ENCODE measurements at places on chromosomes 3 and 15.

GRCh38 chr3:37103103-37103808 is 71.1 kb downstream of the LRRFIP2 start:
- no peak for DNase-seq

- DNase-seq: peak; percentile 72
Observed at GRCh38 chr15:83278191-83278590, 6.3 kb downstream of the BNC1 start.

DNA sequence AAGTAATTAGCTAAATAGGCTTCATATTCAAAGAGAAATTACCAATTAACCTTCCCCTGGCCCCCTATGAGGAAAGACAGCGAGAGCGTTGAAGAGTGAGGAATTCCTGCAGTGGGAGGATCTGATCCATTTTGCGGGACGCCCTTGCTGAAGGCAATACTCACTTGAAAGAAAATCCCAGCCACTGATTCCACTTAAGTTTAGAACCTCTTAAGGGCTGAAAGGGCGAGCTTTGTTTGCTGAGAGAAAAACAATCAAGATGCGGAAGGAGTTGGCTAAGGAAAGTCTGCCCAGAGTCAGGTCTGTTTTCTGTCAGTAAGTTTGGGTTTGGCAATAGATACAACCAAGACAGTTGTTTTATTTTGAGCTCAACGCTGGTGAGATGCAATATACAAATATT is 102.8 kb upstream of the GBE1 start:
- DNase-seq: no peak

GRCh38 chr3:141440942-141441341 is 45.9 kb upstream of the RASA2 start:
- DNase-seq: no peak

DNA sequence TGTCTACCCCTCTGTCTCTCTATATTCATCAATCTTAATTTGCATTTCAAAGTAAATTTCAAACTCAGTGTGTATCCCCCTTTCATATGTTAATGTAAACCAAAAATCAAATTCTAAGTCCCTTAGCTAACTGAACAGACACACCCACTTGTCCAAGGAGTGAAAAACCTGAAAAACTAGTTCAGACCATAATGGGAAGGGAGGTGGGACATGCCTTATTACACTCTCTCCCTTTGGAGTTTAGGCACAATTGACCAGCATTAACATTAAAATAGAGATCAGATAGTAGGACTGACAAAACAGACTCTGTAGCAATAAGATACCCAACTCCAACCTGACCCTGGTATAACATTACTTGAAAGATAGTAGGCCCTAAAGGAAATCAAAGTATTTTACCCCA is 247.7 kb upstream of the GADL1 start:
- DNase-seq: no peak

DNA sequence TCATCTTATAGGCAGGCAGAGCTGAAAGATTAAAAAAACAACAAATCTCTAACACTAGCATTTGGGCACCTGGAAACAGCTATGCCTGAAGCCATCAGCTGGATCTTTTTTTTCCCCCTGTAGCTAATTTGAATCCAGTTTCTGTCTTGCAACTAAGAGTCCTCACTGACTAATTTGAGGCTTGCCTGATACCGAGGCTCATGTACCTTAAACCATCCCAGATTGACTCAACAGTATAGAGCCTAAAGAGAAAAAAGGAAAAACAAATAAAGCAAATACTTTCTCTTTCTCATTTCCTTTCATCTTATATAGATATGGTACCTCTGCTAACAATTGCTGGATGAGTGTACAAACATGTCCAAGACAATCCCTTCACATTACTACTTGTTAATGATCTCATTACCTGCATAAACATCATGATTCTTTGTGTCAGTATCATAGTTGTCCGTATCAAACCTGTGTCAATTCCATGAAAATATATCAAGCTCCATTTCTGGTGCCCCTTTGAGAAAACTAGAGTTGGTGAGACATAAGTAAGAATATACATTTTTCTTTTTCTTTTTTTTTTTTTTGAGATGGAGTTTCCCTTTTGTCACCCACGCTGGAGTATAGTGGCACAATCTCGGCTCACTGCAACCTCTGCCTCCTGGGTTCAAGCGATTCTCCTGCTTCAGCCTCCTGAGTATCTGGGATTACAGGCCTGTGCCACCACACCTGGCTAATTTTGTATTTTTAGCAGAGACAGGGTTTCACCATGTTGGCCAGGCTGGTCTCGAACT is 43.1 kb downstream of the BHLHE40 start:
- peak; percentile 55 for DNase-seq

DNA sequence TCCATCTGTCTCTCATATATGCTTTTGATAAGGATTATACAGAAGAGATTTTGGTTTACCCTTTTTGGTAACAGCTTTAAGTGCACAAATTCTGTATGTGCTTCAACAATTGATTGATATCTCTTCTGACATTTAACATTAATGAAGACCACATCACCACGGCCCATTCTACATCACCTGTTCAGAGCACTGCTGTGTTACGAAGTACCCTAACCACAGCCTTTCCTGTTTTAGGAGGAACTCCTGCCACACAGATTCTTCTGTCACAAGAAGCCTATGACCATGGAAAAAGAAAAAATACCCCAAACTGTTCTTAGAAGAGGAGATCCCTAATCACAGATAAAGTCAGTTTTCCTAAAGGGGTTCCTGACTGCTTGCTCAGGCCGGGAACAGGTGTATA is 170.1 kb downstream of the NSUN3 start:
- no peak for DNase-seq

- DNase-seq: no peak
Observed at GRCh38 chr15:69597061-69597592, 144.5 kb downstream of the RPLP1 start.

DNA sequence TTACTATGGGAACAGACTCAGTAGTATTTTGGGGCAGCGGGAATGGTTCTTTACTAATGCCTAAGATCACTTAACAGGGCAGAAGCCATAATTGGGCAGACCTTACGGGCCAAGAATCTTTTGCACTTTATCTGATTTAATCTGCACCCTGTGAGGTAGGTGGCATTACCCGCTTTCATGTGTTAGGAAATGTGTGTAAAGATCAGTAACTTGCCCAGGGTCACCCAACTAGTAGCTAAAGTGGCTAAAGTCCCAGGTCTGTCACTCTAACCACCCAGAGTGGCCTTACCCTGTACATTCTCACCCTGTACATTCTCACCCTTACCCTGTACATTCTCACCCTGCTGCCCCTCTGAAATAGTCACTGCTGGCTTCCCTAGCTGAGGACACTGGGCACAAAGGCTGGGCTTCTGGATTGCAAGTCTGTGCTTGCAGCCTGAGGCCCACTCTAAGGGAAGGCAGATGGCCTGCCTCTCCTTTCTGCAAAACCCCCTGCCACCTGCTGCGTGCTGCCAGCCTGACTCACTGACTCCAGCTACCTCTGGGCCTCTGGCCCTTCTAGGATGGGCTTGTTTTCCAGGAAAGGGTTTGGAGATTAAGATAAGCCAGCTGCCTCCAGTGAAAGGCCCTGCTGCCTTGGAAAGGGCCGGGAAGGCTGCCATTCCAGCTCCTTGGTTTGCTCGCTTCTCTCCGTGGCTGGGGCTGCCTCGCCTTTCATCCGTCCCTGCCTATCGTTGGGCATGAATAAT is 37.5 kb upstream of the MYZAP start:
- DNase-seq: no peak

DNA sequence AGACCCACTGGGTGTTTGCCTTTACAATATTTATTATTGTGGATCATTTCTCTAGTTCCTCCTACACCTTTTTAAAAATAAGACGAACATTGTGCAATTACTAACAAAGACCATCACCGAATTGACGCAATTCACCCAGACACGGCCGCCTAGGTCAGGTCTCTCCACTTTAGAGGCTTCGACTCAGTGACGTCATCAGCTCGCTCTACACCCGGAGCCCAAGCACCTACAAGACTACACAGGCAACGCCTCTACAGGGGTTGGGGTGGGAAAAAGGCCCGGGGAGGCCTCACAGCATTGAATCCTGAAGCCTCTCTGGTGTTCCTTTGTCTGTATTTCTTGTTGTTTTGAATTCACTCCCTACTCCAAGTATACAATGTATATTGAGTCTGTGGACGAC is 16.6 kb downstream of the ZIC4 start:
- DNase-seq: no peak

DNA sequence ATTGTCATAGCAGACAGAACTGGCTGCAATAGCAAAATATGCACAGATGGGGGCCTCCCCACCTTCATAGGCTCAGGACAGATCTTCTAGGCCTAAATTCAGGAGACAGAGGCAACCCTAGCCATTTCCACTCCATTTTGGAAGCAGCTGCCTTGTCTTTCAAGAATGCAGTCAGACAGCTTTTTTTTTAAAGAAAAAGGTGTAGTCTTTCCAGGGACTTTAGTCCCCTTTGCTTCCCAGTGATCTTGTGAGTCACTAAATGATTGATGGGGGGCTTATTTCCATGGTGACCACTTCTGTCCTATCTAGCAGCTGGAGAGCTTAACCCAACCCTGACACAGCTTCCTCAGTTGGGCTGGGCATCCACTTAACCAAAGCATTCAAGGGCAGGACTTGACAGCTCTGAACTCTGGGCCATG is 165.9 kb downstream of the TPRG1 start:
- no peak for DNase-seq

DNA sequence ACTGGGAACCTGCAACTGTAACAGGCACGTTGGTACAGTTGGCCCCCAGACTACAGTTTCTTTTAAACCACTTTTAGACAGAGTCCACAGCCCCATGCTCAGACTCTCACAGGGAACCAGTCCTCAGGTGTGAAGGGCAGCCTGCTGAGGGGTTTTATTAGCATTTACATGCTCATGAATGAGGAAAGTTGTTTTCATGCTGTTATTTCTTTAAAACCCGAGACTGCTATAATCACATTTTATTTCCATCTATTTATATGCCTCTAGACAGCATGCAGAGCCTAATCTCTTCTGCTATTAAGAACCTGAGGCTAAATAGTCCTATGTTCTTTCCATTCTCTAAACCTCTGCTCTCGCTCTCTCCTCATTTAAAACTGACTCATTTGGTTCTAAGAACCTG is 26.3 kb upstream of the FSIP1 start:
- DNase-seq: no peak

DNA sequence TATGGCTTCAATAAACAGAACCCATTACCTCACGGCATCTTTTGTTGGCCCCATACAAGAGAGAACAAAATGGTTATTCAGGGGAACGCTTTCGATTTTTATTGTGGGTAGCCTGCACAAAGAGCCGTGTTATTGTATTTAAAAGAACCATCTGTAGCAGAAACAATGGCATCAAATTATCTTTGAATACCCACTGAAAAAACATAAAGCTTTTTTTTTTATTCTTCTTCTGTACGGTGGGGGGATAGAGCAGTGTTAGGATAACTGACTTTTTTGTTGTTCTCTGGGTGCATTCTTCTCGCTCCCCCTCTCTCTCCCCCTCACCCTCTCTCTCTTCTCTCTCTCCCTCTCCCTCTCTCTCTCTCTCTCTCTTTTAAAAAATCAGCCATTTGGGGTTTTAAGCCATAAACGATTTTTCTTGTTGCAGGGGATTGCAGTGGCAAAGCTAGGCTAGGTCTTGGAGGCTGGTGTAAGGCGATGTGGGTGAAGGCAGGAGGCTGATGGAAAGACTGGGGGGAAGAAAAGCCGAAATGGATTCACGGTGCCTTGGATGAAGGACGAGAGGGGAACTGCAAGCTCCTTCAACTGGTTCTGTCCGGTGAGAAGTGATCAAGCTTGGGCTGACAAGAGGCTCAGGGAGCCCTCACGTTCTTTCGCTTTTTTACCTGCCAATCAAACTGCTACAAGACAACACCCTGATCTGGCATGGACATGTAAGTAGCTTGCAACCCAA is 12.4 kb upstream of the SOX2 start:
- DNase-seq: no peak

DNA sequence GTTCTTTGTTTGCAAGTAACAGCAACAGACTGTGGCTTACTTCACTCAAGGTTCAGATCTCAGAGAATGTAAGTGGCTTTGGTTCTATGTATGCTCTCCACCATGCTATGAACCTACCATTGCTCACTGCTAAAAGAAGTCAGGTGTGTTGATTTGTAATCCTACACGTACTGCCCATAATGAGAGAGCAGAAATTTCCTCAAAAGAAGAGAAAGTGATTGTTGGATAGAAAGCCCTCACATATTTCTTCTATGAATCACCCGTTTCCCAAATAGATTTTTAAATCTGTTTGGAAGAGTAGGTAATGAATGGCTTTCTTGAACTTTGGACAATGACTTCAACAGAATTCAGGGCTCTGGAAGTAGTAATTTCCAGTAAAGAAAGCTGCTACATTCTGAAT is 565.4 kb downstream of the ROBO2 start:
- DNase-seq: no peak

DNA sequence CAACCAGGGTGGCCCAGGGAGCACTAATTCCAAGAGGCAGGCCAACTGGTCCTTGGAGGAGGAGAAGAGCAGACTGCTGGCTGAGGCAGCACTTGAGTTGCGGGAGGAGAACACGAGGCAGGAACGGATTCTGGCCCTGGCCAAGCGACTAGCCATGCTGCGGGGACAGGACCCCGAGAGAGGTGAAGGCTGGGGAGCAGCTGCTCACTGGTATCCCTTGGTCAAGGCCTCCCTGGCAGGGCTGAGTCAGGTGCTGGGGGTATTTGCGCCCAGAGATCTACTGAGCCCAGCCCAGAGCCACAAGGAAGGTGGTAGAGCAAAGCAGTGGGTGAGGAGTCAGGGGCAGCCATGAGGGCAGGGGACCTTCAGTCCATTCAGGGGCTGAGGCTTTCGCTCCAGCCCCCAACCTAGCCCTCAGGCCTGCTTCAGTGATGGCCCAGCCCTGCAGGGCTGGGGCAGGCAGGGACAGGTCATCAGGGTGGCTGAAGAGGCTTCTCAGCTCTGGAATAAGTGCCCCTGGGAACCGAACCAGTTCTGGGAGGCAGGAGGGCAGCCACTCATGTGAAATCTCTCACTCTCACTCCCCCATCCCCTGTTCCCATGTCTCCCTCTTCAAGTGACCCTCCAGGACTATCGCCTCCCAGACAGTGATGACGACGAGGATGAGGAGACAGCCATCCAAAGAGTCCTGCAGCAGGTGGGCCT is 5.6 kb upstream of the DNAJC17 start:
- no peak for DNase-seq

- no peak for DNase-seq
Observed at GRCh38 chr15:21270474-21270873, 169.8 kb downstream of the POTEB3 start.

DNA sequence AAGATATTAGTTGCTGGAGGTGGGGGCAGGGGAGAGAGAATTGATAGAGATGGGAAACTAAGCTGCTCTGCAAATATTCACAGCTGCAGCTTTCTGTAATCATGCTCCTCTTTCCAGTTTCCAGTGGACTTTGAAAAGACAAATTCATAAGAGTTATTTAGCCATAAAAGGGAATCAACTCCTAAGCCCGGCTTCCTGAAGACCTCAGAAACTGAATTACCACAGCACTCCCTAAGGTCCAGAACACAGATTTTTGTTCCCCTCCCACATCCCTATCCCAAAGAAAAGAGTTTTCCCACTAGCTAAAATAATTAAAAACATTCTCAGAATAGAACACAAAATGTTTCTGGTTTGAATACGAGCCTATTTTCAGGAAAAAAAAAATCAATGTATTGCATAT is 871.8 kb upstream of the NR2F2 start:
- peak; percentile 16 for DNase-seq

- peak; percentile 19 for DNase-seq
Observed at GRCh38 chr3:132654190-132654589, 5.4 kb downstream of the ACAD11 start.
